ENCODE measurements at places on chromosomes 2 and 18. TPM values are rescaled to one million over a fixed set of nuclear protein-coding genes. Genes with fewer than 3 reads are reported as not detected.

SERPINB3 gene
- not detected for polyA plus RNA-seq

C1GALT1C1L gene
- polyA plus RNA-seq = not detected

DNA sequence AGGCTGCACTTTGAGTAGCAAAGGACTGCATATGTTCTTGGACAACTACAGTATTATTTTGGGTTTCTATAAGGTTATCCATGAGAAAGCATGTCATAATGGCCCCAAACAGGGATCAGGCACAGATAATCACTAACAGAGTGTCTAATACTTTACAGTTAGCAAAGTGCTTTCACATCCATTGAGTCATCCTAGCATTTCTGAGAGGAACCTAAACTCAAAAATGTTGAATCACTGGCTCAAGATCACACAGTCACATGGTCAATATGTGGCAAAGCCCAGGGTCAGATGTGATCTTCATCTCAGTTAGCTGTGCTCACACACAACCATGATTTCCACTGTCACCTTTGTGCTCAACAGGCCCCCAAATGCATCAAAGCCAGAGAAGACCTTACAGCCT is 156.1 kb upstream of the VRK2 start:
- no peak overlapping the region for H3K4me3 ChIP-seq
- no peak overlapping the region for H3K27ac ChIP-seq
- peak; percentile 23 for DNase-seq

GRCh38 chr18:54873884-54874255 is 45.6 kb downstream of the RAB27B start:
- peaks cover 9% of the 10 kb centered on the region for H3K4me1 ChIP-seq
- H3K4me3 ChIP-seq = no peak overlapping the region
- peak overlapping the region; percentile 60 for H3K27ac ChIP-seq
- H3K27me3 ChIP-seq = no peaks in the 10 kb centered on the region

GRCh38 chr2:230414302-230414701 is 1.7 kb upstream of the SP100 start:
- H3K27me3 ChIP-seq = no peaks in the 10 kb centered on the region
- H3K36me3 ChIP-seq = no peaks in the 10 kb centered on the region
- H3K4me1 ChIP-seq = peaks cover 19% of the 10 kb centered on the region
- no peak overlapping the region for H3K4me3 ChIP-seq
- H3K27ac ChIP-seq = peak overlapping the region; percentile 5

- H3K27ac ChIP-seq = no peak overlapping the region
- H3K36me3 ChIP-seq = no peaks in the 10 kb centered on the region
- H3K4me1 ChIP-seq = no peaks in the 10 kb centered on the region
- no peak overlapping the region for H3K4me3 ChIP-seq
Measured at GRCh38 chr2:144341538-144341937, 178.4 kb downstream of the ZEB2 start.

DNA sequence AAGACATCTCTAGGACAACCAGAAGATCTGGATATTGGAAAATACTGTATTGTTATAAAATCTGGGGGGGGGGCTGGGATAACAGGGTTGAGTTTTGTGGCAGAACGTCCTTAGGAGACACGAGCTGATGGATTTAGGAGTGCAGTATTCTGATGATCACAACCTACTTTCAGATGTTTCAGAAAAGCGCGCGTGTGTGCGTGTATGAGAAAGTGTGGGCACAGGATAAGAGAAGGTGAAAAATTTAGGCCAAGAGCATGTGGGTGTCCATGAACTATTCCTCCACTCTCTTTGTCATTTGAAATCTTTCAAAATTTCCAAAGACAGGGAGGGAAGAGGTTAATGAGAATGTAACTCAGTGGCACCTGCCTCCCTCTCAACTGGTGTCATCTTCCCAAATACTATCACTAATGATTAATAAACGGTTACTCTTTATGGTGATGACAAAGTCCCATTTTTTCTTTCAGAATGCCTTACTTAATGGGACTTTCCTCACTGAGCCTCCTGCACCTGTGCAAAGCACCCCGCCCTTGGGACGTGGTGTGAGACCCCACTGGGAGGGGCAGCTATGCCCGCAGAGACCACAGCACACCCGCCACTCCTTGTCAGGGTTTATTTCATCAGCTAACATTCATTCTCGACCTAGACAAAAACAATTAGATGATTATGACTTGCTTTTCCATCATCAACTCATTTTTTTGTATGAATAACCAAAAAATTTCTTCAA is 53.6 kb downstream of the HS6ST1 start:
- no peaks in the 10 kb centered on the region for H3K27me3 ChIP-seq
- H3K4me1 ChIP-seq = no peaks in the 10 kb centered on the region
- no peak overlapping the region for H3K4me3 ChIP-seq
- no peaks in the 10 kb centered on the region for H3K36me3 ChIP-seq
- no peak overlapping the region for H3K27ac ChIP-seq

Data from small intestine (tissue), 16 donors.